NCI-H2081 (cell line): ENCODE measurements at places on chromosomes 1 and 21.
A peak's percentile ranks its signal among the peaks of the same experiment; 100 is the strongest.

GRCh38 chr1:235339746-235340145 lies 11.4 kb downstream of the GGPS1 start:
- DNase-seq: no peak

GRCh38 chr21:33266789-33267135 lies 595 bp downstream of the IL10RB start:
- no peak for DNase-seq

DNA sequence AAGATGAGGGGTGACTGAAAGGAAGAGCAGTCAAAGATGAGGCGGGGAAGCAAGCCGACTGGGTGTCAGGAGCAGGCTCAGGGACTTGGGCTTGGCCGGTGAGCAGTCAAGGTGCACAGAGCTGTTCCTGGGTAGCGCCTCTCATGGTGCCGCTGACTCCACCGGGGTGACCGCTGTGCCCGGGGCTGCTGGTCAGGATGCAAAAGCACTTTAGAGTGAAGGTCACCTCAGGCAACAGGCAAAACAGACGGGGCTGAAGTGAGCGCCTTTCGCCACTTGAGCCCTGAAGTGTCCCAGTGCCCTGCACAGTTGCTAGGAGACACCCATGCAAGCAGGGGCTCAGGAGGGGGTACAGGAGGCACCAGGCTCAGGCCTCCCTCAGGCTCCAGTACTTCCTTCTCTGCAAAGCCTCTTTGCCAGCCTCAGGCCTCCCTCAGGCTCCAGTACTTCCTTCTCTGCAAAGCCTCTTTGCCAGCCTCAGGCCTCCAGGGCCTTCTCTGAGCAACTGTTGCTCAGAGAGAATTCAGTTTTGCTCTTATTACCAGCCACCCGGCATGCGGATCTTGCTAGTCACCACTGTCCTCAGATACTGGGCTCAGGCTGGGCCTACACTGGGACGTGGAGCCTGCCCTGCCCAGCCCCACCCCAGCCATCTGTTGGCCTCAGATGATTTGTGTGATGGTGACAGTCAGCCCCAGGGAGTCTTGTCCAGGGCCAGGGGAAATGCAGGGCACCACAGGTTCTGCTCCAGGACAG lies 99.7 kb upstream of the IRF2BP2 start:
- DNase-seq: no peak

DNA sequence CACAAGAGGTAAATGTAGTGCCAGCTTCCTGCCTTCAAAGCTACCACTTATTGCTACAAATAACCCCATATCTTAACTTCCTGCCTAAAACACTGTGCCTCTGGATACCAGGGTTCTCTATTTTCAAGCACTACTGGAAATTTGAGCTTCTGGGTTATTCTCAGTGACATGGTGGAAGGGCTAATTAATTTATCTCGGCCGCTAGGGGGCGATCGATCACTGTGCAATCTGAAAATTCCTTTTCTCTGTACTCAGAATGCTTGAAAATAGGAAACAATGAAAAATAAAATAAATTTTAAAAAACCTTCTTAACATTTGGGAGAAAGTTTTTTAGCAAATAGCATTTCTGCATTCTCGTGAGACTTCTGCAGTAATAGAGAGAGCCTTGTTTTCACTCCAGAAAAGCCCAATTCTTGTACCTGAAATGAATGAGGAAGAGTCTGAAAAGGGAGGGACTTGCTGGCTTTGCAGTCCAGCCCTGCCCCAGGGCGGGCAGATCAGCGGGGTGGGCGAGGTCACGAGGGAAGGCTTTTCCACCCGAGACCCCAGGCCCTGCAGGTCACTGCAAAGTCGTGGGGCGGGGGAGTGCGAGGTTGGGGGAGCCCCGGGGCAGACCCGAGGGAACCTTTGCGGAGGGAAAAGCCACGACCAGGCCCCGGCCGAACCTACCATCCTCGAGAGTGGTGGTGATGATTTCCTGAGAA lies 276.7 kb downstream of the PCP4 start:
- peak; percentile 46 for DNase-seq

- DNase-seq: no peak
Measured at GRCh38 chr1:118073648-118074435, 111.2 kb downstream of the SPAG17 start.

GRCh38 chr1:119926553-119926952 lies 30.2 kb upstream of the ADAM30 start:
- no peak for DNase-seq

DNA sequence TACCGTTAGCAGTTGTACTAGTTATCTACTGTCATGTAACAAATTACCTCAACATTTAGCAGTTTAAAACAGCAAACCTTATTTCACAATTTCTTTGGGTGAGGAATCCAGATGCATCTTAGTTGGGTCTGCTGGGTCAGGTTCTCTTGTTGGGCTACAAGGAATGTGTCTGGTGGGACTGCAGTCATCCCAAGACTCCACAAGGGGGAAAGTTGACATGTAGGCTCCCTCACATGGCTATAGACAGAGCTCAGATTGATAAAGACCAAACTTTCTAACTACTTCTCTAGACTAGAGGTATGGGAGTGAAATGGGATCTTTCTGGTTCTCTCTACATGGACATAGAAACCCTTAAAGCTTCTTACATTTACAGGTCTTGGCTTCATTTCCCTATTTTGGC lies 160.9 kb downstream of the UCK2 start:
- DNase-seq: no peak

DNA sequence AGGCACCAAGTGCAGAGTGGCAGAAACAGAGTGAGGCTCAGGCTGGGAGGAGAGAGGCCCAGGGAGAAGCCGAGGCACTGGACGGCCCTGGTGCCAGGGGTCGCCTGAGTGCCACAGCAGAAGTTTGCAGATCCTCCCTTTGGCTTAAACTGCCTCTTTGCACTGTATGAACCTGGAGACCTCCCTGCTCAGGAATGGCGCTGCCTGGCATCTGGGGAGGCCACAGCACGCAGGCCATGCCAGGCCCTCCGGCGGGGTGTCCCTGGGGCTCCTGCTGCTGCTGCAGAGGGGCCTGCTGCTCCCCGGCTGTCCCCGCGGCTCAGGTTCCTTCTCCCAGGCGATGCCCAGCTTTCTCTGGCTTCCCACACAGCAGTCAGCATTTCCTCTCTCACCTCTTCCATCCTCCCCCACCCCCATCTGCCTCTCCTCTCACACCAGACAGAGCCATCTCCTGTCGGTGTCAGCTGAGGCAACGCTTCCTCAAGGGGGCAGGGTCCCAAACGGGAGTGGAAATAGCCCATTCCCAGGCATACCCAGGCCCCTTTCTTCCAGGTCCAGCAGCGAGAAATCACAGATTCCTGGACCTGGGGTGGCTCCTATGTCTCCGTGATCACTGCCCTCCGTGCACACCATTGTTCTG lies 35.2 kb downstream of the SYT6 start:
- no peak for DNase-seq

DNA sequence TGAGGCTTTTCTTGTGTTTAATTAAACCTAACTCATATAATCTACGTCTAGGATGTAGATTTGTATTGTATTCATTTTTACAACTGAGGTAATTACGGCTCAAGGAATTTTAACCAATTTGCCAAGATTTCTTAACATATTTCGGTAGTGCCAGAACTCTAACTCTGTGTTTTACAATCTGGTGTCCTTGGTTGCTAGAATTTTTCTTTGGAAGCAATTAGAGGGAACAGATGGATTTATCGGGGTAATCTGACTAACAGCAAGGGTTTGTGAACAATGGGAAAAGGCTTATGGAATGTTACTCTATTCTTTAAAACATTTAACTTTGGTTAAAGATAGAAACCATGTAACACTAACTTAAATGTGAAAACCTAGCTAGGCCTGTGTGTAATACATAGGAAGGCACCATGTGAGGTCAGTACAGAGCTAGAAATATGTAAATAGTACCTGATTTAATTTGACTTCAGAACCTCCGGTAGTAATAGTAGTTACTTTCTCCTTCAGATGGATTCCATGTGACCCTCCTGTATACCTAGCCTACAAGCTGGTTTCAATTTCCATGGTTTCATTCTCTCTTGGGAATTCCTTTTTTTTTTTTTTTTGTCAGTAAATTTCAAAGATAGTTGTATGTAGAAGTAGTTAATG lies 1.2 kb downstream of the MTF2 start:
- no peak for DNase-seq

DNA sequence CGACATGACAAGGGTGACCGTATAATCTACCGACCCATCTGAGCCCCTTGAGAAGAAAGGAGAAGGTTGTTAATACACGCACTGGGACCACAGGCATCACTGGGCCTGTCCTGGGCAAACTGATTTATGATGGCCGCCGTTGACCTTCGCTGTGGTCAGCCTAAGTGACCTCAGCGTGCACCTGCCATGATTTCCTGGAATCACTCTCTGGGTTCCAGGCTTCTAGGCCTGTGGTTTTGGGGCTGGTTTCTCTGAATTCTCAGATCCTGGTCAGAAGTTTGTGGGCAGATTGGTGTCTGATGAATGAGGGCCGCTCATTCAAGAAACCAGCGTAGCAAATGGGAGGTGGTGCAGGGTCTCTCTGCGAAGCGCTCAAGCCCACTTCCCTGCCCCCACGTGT lies 64.0 kb downstream of the SIK1 start:
- no peak for DNase-seq

GRCh38 chr21:33775100-33775828 lies 133.0 kb downstream of the ITSN1 start:
- no peak for DNase-seq

GRCh38 chr1:151756291-151756690 lies 7.0 kb downstream of the MRPL9 start:
- DNase-seq: no peak

DNA sequence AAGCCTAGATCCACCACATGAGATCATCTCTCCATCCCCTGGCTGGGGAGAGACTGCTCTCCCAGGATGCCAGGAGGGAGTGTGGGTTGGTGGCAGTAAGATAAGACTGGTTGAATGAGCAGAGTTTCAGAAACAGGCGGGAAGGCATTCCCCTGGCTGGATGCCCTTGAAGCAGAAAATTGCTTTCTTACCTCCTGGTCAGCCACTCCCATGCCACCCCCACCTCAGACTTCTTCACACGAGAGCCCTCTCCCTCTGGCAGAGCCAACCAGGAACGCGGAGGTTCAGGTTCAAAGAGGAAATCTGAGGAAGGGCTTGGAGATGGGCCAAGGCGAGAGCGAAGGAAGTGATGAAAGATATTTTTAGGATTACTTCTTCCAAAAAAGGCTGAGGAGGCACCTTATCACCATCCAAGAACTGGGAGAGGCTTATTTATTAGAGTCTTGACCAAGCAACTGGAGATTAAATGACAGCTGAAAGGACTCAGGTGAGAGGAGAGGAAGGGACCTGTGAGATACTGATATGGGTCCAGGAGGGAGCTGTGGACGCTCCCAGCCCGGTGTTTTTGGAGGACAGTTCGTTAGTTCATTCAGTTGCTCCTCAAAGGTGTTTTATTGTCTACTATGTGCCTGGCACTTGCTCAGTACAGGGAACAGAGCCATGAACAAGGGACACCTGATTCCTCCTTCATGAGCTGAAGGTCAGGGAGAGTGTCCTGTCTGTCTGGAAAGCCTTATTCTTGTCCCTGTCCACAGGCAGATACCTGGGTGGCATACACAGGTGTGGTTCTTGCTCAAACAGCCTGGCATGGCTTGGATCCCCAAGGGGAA lies 18.9 kb upstream of the SLC26A9 start:
- DNase-seq: no peak

DNA sequence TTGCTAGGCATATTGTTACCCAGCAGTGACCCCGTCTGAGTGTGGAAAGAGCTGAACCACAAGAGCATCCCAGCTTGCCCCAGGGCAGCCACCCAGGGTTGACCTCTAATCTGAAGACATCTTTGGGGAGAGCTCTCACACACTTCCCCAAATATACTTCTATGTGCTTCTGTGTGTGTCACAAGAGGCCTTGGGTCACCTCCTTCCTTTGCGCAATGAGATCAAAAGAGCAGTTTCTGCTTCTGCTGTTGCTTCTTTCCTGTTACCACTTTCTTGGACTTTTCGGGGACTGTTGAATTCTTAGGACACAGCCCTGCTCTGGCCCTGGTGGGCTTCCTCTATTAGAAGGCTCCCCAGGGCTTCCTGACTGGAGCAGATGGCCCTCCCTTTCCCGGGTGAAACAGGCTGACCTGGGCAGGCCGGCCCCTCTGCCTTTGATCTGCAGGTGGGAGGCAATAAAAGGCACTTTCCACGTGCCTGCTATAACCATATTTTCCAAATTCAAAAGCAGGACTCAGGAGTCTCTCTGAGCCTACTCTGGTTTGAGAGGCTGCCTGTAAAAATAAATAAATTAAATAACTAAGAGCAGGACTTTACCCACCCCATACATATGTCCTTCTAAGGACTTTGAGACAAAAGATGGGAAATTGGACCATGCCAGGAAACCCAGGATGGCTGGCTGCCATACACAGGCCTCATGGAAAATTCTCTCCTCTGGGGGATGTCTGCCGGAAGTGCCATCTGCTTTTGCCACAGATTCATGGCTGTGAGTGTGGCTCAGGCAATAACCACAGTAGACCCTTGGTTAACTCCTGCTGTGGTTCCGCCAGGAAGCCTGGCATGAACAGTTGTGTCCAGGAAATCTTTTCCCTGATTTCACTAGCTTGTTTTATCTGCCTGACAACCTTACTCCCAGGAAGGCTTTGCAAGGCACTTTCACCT lies 28.3 kb upstream of the RCSD1 start:
- DNase-seq: peak; percentile 11

GRCh38 chr21:24671901-24672300 lies 935.4 kb downstream of the MRPL39 start:
- no peak for DNase-seq

DNA sequence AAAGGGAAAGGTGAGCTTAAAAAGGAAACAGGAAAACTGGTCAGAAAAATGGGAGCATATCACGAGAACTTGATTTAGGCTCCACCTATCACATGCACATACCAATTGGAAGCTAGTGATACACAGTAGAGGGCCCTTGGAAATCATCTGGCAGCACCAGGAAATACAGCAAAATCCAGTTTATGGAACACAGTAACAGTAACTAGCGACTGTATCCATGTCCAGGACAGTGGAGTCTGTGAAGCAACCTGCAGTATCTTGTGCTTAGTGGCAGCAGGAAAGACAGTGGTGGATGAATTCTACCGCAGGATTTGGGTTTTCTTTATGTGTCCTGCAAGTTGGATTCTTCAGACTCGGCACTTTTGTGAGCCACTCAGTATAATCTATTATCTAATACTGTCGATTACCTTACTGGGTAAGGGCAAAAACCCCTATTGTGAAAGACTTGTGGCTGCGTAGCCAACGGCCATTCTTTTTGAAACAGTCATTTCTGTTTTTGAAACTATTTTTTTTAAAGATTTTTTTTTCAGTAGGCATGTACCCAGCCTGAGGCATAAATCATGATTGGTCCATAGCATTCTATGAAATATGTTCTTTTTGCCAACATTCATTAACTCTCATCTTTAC lies 1.6 kb upstream of the KDM4A start:
- DNase-seq: no peak

- DNase-seq: peak; percentile 40
Measured at GRCh38 chr1:1120866-1121591, 5.1 kb upstream of the C1orf159 start.
